Hindlimb muscle (tissue), 1 donor: ENCODE measurements at places on chromosomes 1 and 21.

GRCh38 chr21:44466351-44466954 lies 11.1 kb downstream of the LRRC3 start:
- no peak for DNase-seq

DNA sequence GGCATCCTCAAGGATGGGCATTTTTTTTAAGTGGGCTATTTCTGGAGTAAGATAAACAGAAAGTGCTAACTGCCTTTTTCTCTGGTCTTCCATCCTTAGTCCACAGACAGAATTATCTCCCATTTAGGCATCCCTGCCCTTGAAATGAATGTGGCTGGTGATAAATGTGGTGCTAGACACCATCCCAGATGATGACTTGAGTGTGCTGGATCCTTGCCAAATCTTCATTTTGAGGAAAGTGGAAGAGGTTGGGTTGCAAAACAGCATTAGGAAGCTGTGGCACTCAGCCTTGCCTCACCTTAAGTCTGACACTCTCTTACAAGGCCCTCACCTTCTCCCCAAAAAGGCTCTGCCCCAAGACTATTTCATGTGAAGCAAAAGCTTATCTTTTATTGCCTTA lies 19.2 kb downstream of the MAB21L3 start:
- DNase-seq, result no peak

DNA sequence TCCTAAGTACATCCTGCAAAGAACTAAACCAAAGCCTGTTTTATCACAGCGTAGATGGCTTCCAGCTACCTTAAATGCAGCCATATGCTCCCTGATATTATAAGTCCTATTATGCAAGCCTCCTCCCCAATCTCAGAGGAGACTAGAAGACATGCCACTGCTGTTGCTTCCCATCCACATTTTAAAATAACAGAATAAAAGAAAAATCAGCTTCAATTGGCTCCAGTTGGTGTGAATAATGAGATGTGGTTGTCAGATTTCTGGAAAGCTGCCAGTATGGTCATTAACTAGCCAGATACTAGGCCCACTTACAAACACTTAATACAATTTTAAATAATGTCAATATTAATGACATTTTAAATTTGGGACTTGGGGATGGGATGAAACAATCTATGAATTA lies 25.7 kb downstream of the WARS2 start:
- DNase-seq, result no peak

DNA sequence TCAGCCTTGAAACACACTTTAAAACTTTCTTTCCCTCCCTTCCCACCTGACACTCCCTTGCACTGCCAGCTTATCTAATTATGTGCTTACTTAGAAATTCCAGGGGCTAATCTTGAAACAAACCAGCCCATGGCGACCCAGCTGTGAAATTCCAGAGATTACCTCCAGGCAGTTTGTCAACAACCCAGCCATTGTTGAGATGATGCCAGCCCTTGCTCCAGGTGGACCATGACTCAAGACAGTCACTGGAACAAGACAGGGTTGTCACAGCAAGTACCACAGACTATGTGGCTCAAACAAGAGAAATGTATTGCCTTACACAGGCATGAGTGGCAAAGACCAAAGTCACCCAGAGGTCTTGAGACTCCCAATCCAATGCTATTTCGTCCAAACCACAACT lies 7.9 kb downstream of the FYB2 start:
- DNase-seq, result no peak

DNA sequence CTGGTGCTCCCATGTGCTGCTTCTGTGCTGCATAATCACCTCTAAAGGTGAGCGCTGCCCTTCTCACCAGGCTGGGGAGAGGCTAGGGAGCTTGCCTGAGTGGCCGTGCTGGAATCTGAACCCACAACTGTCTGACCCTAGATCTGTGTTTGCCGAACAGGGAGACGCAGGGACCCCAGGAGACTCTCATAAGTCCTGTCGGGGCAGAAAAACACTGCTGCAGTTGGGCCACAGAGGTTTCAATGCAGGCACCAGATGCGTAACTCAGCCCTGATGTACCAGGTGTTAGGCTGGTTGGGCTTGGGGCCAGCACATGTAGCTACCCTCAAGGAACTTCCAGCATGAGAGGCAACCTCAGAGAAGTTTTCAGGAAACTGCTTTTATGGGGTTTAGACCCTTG lies 49.5 kb upstream of the DMRTB1 start:
- DNase-seq, result no peak

- peak; percentile 40 for DNase-seq
These were observed 47.5 kb downstream of the HSF2BP start for GRCh38 chr21:43611598-43612369.

DNA sequence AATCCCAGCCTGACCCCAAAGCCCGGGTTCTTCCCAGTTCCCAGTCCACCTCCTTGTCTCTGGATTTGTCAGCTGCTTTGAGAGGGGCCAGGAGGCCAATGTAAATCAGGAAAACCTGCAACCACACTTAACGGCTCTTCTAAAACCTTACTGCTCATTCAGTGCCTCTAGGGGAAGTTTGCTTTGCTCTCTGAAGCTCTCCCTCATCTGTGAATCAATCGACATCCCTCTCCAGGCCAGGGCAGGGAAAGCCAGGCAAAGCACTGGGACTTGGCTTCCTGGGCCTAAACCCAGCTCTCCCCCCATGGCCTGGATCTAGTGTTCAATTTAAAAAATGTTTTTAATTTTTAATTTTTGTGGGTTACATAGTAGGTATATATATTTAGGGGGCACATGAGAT lies 9.3 kb downstream of the NKAIN1 start:
- DNase-seq, result no peak
